ENCODE measurements at places on chromosomes 7 and 10. TPM values are rescaled to one million over a fixed set of nuclear protein-coding genes. Genes with fewer than 3 reads are reported as not detected.

MMD2 gene
- not detected for polyA plus RNA-seq

DNA sequence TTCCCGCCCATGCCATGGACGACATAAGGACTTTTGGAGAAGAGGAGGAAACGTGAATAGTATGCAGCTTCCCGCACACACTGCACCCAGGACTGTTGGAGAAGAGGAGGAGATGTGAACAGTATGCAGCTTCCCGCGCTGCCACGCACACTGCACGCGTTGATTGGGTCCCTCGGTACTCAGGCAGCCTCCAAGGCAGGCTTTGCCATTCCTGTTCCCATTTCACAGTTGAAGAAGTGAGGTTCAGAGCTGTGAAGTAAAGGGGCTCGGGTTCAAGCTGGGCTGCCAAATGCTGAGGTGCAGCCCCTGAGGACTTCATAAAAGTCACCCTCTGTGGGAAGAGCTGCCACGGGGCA is 147.9 kb upstream of the FAM20C start:
- DNase-seq, result no peak

ANKRD30A gene
- polyA plus RNA-seq, result not detected

RPEL1 gene
- 0.18 TPM for polyA plus RNA-seq

GHITM gene
- 167 TPM for polyA plus RNA-seq

PIK3CG gene
- polyA plus RNA-seq, result 0.07 TPM

DNA sequence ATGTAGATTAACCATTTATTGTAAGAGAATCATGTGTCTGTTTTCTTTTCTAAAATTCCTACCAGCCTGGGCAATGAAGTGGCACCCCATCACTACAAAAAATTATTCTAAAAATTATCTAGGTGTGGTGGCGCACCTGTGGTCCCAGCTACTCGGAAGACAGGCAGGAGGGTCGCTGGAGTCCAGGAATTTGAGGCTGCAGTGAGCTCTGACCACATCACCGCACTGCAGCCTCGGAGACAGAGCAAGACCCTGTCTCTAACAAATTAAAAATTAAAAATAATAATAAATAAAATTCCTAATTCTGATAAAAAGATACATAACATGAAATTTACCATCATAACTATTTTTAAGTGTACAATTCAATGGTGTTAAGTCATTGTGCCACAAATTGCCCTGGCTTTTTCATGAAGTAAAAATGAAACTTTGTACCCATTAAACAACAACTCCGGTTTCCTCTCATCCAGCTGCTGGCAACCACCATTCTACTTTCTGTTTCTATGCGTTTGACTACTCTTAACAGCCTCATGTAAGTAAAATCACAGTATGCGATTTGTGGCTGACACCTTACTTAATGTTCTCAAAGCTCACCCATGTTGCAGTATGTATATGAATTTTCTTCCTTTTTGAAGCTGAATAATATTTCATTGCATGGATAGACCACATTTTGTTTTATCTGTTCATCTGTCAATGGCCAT is 20.6 kb upstream of the USP6NL start:
- DNase-seq, result no peak

- no peak for DNase-seq
Measured at GRCh38 chr10:130635528-130635927, 499.3 kb downstream of the GLRX3 start.

DNA sequence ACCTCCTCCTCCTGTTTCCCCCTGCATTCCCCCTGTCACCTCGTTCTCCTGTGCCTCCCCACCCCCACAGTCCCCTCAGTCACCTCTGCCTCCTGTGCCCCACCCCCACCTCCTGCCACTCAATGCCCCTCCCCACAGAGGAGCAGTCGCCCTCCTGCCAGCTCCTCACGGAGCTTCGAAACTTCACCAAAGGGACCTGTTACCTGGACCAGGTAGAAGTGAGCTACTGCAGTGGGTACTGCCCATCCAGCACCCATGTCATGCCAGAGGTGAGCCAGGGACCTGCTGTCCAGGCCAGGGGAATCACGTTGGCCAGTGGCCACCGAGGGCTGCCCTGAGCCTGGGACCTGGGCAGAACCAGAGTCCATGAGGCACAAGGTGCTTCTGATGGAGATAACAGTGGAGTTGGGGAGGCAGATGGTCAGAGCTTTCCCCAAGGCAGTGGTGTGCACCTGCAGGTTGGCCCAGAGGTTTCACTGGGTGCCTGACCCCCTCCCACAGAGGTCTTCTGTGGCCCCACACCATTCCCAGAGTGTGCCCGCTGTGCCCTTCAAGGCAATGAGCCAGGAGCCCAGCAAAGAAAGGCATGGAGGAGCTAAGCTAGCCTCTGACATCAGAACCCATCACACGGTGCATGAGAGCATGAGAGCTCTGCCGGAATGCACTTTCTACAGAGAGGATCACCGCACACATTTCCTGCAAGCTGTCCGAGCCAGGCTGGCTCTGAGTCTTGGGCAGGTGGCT is 7.0 kb upstream of the ZNF862 start:
- DNase-seq, result no peak

- no peak for DNase-seq
Measured at GRCh38 chr7:18573410-18574234, 78.1 kb downstream of the HDAC9 start.

DNA sequence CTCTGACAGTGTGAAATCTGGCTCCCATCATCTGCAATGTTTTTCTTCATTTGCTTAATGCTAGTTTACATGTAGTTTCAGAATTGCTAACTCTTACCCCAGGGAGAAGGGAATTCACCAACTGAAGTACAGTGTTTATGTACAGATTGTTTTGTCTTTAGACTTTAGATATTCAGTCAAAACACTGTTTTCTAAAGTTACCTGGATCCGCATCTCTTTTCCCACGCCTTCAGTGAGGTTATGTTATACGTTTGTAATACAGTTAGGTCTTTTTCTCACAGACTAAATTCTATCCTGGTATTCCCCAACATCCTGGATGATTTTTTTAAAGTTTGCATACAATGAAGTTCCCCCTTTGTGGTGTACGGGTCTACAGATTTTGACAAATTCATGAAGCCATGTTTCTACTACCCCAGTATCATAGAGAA is 3.2 kb upstream of the LYZL1 start:
- DNase-seq, result no peak

DNA sequence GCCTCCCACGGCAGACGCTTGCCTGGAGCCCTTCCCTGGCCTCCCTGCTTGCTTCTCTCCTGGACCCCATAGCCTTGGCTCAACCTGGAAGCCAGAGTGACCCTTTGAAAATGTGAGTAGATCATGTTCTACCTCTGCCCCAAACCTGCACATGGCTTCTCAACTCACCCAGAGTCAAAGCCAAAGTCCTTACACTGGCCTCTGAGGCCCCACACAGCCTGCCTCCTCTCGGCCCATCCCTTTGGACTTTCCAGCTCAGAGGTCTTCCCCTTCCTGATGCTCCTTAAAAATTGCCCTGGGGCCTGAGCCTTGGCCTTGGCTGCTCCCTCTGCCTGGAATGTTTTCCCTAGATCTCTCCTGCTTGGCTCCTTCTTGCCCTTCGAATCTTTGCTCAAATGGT is 32.5 kb downstream of the COL17A1 start:
- DNase-seq, result no peak

SFTPA2 gene
- not detected for polyA plus RNA-seq

- no peak for DNase-seq
Measured at GRCh38 chr7:26165950-26166683, 14.1 kb downstream of the NFE2L3 start.

Data from fibroblast of lung (primary cell).